ENCODE measurements at places on chromosomes 6 and 20.

GRCh38 chr20:20083807-20084206, 31.5 kb downstream of the CFAP61 start:
- DNase-seq: no peak

DNA sequence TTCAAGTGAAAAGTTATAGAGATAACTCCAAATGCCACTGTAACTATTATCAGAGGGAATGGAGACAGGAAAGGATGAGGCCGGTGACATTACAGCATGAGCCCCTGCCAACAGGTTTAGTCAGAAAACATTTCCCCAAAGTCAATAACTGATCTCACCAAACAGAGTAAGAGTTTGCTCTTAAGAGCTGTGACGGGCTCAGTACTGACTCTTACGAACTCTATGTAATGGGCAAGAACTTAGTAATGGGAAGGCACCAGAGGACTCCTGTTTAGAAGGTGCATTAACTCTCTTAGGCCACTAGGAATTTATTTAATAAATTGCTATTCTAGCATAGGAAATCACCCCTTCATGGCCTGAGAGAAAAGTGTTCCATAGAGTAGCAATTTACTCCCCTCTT, 76.8 kb downstream of the SAMD5 start:
- DNase-seq: no peak

GRCh38 chr20:17771206-17772004, 71.6 kb downstream of the BANF2 start:
- no peak for DNase-seq

DNA sequence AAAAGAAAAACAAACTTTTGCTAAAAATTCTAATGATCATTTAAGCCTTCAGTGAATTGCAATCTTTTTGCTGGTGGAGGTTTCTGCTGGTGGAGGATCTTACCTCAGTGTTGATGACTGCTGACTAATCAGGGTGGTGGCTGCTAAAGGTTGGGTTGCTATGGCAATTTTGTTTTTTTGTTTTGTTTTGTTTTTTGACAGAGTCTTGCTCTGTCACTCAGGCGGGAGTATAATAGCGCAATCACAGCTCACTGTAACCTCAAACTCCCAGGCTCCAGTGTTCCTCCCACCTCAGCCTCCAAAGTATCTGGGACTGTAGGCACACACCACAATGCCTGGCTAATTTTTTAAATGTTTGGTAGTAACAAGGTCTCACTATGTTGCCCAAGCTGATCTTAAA, 94.7 kb downstream of the ANKRD6 start:
- no peak for DNase-seq

DNA sequence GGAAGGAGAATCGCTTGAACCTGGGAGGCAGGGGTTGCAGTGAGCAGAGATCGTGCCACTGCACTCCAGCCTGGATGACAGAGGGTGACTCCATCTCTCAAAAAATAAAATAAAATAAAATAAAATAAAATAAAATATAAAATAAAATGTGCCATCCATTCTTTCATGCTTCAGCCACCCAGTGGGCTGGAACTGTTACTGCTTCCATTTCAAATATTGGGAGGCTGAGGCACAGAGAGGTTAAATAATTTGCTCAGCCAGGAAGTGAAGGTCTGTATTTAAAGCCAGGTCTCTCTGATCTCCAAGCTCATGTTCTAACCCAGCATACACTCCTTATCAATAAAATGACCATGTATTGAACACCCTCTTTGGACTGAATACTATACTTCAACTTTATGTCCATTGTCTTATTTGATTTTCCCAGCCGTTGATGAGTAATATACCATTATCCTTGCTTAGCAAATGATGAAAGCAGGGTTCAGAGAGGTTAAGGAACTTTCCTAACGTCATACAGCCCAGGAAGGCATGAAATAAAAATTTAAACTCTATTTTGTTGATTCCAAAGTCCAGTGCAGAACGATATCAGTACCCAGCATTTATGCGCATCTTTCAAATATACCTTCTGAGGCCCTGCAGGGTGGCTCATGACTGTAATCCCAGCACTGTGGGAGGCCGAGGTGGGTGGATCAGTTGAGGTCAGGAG, 25.8 kb upstream of the SLC9A8 start:
- no peak for DNase-seq

DNA sequence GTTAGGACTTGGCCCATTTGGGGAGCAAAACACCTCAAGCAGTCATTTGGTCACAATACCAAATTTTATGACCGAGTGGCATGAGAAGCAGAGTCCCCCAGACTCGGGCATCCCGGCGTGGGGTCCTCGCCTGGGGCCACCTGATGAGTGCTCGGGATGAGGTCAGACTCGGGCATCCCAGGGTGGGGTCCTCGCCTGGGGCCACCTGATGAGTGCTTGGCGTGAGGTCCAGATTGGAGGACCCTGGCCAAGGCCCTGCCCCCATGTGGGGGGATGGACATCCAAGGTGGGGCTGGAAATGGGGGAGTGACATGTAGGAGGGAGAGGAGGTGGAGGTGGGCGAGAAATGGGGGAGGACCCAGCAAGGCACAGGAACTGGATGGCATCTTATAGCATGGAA, 56.1 kb upstream of the CST7 start:
- no peak for DNase-seq

DNA sequence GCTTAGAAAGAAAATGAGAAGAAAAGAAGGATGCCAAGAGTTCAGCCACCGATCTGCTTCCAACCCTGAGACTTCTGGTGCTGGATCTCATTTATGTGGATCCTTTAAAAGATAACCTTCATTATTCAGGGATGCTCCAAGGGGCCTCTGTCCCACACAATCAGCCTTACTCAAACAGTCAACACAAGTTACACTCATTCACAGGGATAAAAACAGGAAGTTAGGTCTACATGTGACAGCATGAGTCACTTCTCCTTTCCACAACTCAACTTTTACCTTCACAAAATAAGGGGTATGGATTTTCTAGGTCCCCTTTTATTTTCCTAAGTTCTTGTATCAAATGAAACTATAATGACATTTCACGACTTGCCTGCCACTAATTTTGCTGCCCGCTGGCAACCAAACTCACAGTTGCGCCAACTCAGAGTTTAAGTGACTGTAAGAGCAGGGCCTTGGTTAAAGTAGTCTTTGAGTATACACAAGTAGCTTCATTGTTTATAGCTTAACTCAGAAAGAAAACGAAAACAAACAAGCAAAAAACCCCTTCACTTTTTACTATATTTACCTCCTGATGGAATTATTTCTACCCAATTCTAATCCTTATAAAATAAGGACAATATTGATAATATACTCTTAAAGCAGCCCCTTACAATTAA, 278.8 kb upstream of the RUNX2 start:
- DNase-seq: no peak

DNA sequence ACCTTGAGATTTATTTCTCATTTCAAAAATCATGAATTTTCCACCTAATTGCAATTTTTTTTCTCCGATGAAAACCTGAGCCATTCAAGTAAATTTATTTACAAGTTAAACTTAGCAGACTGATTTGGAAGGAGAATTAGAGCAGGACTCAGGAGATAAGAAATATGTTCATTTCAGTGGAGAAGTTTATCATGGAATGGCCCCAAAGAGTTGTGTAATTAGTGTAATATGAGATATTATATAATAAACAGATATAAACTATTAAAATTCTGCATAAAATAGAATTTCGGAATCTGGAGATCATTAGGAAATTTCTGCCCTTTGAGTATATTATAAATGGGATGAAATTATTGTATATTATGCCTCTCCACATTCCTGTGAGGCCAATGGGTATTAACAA, 596.8 kb downstream of the QKI start:
- DNase-seq: no peak

GRCh38 chr20:9600562-9600961, 86.2 kb downstream of the LAMP5 start:
- DNase-seq: no peak

DNA sequence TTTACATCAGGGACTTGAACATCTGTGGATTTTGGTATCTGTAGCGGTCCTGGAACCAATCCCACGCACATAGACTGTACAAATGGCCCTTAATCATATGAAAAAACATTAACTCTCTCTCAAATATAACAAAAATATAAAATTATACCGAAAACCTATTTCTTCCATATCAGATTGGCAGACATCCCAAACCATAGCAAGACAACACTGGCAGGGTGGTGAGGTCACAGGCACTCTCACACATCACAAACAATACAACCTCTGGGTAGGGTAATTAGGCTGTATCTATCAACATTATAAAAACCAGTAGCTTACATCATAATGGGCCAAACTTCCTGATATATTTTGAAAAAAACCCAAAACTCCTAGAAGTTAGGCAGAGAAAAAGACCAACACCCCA, 40.9 kb downstream of the OVOL2 start:
- no peak for DNase-seq

- no peak for DNase-seq
These were observed 6.1 kb downstream of the IRF4 start for GRCh38 chr6:397604-398003.

DNA sequence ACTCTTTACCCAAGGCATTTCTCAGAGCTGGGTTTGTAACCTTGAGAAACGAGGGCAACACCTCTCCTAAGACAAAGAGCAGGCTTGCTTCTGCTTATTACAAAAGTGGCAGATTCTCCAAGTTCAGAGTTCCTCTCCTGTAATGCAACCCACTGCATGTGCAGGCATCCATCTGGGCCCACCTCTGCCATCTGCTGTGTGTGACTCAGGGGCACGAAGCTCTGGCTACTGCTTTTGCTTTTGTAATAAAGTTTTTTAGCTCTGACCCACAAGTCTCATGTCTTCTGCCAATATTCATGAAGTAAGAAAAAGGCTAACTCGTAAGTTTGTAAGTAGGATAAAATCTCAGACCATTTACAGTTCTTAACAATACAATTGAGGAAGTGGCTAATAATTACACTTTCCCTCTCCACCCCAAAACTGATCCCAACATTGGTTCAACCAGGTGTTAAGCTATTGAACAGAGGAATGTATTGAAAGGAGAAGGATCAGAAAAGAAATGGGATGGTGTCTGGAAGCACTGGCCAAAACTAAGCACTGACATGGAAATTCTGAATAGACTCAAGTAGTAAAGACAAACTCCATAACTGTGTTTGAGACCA, 51.7 kb upstream of the SMLR1 start:
- DNase-seq: no peak

DNA sequence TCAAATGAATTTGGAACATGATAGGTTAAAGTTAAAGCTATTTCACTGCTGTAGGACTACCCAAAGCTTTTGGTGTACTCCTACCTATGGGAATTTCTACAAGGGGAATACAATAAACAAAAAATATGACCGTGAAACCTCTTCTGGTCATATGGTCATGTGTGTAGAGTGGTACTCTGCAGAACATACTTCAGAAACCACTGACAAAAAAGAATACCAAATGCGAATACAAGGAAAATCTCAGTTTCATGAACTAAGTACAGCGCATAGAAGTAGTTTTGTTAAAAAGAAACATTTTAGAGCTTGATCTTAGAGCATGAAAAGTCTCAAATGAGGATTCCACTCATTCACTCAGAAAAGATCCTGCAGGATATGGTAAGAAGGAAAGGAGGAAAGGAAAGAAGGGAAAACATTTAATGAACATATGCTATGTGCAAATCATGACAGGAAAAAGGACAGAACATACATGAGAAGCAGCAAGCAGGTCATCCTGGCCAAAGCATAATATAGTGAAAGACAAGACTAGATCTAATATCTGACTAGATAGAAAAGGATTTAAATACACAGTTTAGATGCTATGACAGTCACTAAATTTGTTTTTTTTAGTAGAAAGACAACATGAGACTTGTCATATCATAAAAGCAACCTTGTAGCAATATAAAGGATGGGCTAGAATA, 36.5 kb downstream of the SNX14 start:
- no peak for DNase-seq

DNA sequence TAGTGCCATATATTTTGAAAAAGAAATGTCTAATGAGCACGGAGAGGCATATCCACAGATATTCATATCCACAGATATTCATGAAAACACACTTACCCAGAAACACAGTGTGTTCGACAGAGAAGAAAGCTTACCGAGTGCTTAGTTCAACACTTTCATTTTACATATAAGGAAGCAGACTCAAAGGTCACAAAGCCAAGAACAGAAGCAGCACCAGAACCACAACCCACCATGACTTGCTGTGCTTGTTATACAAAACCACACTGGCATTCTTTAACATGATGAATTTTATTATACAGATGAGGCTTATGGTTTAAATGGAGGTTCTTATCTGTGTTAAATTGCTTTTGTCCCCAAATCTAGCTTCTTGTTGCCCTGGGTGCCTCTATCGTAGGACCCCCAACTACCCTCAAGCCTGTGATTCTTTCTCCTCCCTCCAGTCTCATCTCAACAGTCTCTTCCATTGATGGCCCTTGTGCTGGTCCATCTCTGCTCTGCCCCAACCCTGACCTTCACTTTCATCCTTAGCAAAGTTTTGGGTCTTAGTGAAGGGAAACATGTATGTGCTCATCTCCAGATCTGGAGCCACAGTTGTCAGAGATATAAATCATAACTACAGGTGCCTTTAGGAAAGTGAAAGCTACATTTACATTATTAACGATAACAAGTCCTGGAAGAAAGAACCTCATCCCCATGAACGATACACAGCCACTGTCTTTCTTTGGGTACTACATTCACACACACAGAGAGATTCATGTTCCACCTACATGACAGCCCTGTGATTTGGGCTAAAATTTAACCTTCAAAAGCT, 40.0 kb downstream of the SF3B5 start:
- no peak for DNase-seq
